Activated CD4-positive, alpha-beta T cell treated with anti-CD3 and anti-CD28 coated beads, Interleukin-2, amount 50 U/mL, for 4 hours (primary cell): ENCODE measurements at places on chromosomes 5 and 9.

GRCh38 chr9:69265891-69266290 is 59.1 kb upstream of the ENTREP1 start:
- DNase-seq = no peak

- DNase-seq = no peak
Measured at GRCh38 chr5:45696206-45696836, at the start of gene HCN1. HCN1 (minus strand) TSS chr5:45696380.

DNA sequence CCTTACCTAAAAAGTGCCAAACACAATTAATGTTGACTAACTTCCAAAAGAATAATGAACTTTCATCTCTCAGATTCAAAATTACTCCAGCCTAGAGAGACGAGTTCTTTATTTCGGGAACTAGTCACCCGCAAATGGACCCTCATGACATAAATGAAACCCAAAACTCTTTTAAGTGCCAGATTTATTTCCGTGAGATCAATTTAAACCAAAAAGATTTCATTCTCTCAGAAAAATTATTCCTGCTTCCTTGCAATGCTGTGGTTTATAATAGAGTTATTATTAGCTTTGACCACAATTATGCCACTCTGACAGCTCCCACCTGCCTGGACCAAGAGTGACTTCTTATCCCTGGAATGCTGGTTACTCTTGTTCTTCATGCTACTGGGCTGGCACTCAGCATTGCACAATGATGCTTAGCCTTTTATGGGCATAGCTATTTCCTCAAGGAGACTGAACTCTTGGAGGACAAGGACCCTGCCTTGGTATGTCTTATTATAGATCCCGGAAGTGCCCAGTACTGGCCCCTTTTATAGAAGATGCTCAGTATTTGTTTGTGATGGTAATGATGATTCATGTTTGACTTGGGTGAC is 183.5 kb downstream of the SNX18 start:
- DNase-seq = no peak

DNA sequence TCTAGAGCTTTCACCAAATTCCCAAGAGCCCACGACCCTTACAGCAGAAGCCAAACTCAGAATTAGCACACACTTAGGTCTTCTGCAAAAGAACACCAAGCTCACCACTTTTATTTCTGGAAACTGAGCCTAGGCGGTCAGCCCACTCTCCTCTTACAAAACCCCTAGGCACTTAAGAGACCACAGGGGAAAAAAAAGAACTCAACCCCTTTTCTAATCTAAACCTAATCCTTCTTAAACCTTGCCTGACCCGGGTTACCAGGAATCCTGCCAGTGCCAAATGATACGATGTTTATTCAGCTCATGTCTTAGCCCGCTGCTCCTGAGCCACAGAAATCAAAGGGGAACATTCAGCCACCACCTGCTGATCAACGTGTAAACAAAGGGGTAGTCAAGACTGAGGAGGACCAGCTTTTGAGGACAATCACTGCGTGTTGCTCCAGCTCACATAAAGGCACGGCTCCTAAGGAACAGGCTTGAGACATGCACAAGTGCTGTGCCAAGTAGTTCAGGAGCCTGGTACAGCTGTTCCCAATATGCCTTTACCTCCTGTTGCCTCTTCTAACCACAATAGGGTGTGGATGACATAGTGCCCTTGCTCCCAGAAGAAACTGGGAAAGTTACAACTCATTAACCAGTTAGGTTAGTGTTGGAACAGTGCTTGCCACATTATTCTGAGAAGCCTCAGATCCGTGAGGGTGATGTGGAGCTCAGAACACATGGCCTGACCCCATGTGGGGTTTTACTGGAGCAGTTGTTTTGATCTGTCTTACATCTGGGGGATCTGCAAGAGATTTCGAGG is 49.3 kb downstream of the ZFAND5 start:
- DNase-seq = no peak

GRCh38 chr5:122719991-122720746 is 54.7 kb upstream of the SNX2 start:
- no peak for DNase-seq

DNA sequence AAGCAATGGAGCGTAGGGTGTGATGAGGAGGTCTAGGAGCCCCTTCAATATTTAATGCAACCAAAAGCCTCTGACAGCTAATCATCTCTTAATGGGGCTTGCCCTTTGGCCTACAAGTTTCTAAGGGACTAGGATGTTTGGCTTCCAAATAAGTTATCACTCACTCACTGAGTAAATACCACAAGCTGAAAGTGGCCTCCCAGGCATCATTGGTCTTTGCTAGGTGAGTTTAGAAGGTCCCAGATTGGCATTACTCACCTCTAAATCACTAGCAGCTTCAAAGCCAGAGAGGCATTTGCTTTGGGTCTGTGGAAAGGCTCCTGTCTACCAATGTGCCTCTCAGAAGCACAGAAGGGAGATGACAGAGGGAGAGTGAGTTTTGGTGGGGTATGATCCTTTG is 344.2 kb downstream of the NTRK2 start:
- DNase-seq = no peak

- no peak for DNase-seq
Measured at GRCh38 chr5:32223972-32224609, 50.0 kb upstream of the GOLPH3 start.

DNA sequence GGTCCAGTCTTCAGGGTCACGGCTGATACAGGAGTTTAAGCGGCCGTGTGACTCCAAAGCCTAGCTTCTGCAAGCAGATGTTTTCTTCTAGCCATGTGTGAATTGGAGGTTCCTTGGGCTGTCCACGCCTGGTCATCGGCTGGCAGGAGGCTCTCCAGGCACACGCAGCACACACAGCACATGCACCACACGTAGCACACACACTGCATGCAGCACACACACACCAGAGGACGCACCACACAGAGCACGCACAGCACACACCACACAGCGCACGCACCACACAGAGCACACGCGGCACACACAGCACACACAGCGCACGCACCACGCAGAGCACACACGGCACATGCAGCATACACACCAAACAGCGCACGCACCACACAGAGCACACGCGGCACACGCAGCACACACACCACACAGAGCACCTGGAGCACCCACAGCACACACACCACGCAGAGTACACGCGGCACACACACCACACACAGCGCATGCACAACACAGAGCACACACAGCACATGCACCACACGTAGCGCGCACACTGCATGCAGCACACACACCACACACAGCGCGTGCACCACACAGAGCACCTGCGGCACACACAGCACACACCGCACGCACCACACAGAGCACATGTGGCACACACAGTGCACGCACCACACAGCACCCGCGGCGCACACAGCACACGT is 234.3 kb downstream of the FANCC start:
- no peak for DNase-seq

DNA sequence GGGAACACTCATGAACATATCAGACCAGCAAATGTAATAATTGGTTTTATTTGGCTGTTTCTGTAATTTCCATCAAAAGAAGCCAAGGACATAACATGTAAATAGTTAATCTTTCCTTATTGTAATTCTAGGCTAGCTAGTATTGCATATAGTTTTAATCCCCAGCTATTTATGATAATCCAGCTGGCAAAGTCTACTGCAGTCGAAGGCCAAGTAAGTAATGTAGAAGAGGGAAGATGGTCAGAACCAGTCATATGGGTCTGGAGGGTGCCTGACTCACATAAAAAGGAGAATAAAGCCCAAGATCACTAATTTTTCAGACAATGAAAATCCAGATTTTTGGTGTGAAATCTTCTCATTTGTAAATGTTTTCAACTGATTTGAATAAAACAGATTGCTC is 106.3 kb downstream of the CCDC192 start:
- no peak for DNase-seq

GRCh38 chr5:142958944-142959682 is 188.9 kb downstream of the ARHGAP26 start:
- DNase-seq = no peak

- no peak for DNase-seq
Measured at GRCh38 chr9:95313010-95313498, 4.5 kb downstream of the FANCC start.

GRCh38 chr9:11931751-11932150 is 761.4 kb upstream of the TYRP1 start:
- no peak for DNase-seq

GRCh38 chr5:148425808-148426207 is 42.0 kb downstream of the FBXO38 start:
- no peak for DNase-seq

- DNase-seq = no peak
Measured at GRCh38 chr9:21958833-21959232, 35.4 kb downstream of the CDKN2A start.

- DNase-seq = no peak
Measured at GRCh38 chr5:56272765-56273164, 39.6 kb upstream of the ANKRD55 start.

- DNase-seq = peak; percentile 7
Measured at GRCh38 chr9:89603767-89604665, 796 bp upstream of the GADD45G start.

GRCh38 chr9:7921545-7922197 is 122.1 kb upstream of the DMAC1 start:
- DNase-seq = no peak

- no peak for DNase-seq
Measured at GRCh38 chr5:128667751-128668150, 129.7 kb upstream of the FBN2 start.

- DNase-seq = no peak
Measured at GRCh38 chr5:16615741-16616535, 859 bp downstream of the RETREG1 start.

DNA sequence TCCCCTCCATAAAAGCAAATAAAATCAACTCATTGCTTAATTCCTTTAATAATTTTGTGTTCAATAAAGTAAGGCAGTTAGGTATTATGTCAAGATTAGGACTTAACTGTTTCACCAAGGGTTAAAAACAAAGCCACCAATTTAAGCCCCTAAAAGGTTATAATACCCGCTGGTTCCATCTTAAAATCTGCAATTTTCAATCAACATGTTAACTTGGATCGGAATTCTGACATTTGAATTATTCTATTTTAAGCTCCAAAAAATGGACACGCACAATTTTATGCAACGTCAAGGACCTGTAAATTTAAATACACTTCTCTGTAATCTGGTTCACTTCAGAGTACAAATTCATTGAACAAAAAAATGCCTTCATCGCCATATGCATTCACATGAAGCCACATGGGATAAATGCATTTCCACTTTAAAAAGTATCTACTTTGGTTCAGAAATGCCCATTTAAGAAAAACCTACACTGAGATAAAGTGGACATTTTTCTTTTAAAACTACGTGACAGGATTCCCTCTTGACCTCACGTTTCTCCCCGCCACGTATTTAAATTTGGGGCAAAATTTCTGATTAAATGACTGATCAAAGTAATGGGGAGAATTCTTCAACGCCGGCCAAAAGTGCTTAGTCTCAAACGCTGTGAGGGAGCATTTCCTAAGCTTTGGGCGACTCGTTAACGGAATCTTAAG is 721 bp downstream of the GIN1 start:
- DNase-seq = no peak

DNA sequence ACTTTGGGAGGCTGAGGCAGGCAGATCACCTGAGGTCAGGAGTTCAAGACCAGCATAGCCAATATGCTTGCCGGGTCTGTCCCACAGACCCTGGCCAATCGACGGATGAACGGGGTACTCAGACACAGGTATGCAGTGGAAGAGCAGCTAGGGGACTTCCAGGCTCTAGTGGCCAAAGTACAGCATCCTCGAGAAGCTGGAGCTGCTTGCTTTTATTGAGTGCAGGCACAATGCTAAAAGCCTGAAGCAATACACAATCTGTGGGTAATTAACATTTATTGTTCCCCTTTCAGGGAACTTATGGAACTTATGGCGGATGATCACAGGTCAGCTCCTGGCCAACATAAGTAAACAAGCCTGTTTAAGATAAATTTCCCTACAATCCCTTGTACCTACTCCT is 32.8 kb upstream of the SEMA4D start:
- no peak for DNase-seq

DNA sequence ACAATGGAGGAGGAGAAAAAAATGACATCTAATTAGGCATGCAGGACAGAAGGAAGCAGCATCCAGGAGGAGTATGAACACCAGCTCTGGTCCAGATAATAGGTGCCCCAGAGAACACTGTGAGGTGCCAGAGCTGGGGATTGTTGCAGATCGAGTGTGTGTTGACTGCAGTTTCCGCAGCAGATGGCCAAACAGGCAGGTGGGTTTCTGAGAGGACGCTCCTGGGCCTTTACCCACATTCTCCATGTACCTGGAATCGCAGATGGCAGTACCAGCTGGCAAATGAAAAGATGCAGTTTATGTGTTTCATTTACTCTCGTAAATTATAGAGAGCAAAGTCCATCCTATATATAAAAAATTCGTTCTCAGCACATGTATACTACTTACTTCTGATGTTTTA is 182.2 kb upstream of the ISL1 start:
- DNase-seq = no peak

GRCh38 chr5:19532936-19533335 is 455.1 kb downstream of the CDH18 start:
- DNase-seq = no peak

DNA sequence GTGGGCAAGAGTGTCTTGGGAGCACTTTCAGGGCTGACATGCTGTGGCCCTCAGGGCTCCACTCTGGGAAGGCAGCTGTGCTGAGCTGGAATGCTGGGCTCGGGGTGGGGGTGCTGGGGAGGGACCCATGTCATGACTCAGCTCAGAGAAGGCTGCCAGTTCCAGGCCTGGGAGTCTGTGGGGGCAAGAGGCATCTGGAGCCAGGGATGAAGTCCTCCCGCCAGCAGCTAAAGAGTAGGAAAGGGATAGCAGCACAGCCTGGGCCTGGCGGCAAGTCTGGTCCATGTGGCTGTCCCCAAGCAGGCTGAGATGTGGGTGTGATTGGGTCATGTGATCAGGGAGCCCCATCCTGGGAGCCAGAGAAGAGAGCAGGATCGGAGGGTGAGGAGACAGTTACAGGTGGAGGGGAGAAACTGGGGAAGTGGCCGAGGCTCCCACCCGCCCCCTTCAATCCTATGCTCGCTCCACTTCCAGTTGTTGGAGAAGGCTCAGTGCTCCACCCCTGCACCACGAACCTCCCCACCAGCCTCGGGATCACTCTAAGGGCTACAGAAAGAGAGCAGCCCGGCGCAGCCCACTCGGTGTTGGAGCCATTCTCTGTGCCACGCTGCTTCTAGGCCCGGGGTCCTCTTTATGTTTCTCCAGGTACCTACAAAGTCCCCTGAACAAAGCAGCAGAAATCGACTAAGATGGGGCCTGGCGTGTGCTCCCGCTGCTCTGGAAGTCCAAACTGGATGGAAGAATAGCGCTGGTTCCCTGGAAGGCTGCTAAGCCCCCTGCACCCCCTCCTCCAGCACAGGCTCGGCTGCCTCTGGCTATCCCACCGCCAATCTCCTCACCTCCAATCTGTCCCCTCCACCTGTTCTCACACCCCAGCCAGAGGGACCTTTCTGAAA is 12.0 kb downstream of the PDGFRB start:
- DNase-seq = no peak

DNA sequence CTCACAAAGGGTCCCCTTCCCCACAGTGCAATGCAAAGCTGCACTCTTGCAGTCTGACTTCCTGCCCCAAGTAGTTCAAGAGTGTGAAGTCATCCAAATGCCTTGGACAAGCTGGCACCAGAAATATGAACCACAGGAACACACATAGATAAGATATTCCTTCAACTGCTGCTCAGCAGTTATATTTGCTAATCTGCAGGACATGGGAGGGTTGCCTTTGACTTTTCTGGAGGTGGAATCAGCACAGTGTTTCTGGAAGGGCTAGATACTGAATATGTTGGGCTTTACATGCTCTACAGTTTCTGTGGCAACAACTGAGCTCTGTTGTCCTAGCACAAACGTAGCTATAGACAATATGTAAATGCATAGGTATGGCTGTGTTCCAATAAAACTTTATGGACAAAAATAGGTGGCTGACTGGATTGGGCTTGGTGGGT is 96.7 kb upstream of the PCA3 start:
- DNase-seq = no peak

GRCh38 chr9:30591461-30591860 is 1793.0 kb upstream of the ACO1 start:
- DNase-seq = no peak

GRCh38 chr5:90700299-90700698 is 141.7 kb downstream of the ADGRV1 start:
- no peak for DNase-seq
